Activated naive CD4-positive, alpha-beta T cell (primary cell): ENCODE measurements at places on chromosomes 2 and 18.
A peak's percentile ranks its signal among the peaks of the same experiment; 100 is the strongest.

- DNase-seq: no peak
Observed at GRCh38 chr2:48613211-48613610, 4.4 kb upstream of the GTF2A1L start.

DNA sequence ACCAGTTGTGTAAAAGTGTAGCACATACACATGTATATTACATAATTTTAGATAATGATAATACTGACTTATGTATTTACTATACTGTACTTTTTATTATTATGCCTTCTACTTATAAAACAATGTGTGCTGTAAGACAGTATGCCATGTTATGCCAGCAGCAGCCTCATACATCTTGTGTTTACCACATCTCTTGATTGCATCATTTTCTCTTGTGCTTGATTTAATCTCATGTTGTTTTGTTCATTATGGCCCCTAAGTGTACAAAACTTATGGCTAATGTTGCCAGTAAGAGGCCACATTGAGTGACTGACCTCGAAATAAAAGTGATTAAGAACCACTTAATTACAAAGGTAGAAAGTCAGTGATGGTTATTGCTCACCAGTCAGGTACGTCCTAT is 128.0 kb upstream of the SP5 start:
- DNase-seq: no peak

DNA sequence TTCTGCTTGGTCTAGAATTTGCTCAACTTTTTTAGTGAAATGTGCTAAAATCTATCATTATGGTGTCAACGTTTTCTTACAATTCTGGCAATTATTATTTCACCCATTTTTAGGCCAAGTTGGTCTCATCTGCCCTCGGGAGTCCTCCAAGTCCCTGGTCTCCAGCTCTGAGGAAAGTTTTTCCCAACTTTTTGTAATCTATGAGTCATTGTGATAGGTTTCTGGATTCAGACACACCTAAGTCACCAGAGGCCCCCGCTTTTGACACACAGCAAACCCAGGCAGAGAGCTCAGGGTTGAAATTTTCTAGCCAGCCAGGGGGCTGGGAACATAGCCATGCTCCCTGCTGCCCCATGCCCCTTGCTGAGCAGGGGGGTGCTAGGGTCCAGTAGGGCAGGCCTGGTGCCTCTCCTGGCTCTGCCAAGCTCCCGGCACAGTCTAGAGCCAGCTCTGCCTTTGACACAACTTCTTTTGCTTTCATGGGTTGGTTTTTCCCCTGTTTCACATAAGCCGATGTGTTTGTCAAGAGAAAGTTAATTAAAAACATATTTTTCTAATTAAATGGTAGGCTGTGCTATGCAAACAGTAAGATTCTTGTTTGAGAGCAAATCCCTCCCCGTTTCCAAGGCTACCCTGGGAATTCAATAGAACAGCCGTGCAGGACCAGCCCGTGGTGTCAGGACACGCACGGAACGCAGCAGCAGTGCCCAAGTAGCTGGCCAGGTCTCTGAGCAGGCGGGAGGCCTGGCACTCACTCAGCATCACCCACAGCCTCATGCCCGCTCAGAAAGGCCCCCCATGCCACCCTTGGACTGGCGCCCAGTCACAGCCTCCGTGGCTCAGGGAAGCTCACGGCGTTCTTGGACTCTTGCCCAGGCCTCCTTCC is 25.5 kb upstream of the SNED1 start:
- DNase-seq: no peak

- no peak for DNase-seq
Observed at GRCh38 chr18:7846335-7846734, 279.2 kb downstream of the PTPRM start.

- DNase-seq: no peak
Observed at GRCh38 chr2:205758051-205758450, 75.8 kb downstream of the NRP2 start.

GRCh38 chr2:133955169-133955568 is 298.7 kb upstream of the MGAT5 start:
- no peak for DNase-seq

- no peak for DNase-seq
Observed at GRCh38 chr2:58449286-58450010, 208.3 kb upstream of the FANCL start.

GRCh38 chr2:146917431-146918042 is 927.3 kb upstream of the ACVR2A start:
- DNase-seq: no peak

DNA sequence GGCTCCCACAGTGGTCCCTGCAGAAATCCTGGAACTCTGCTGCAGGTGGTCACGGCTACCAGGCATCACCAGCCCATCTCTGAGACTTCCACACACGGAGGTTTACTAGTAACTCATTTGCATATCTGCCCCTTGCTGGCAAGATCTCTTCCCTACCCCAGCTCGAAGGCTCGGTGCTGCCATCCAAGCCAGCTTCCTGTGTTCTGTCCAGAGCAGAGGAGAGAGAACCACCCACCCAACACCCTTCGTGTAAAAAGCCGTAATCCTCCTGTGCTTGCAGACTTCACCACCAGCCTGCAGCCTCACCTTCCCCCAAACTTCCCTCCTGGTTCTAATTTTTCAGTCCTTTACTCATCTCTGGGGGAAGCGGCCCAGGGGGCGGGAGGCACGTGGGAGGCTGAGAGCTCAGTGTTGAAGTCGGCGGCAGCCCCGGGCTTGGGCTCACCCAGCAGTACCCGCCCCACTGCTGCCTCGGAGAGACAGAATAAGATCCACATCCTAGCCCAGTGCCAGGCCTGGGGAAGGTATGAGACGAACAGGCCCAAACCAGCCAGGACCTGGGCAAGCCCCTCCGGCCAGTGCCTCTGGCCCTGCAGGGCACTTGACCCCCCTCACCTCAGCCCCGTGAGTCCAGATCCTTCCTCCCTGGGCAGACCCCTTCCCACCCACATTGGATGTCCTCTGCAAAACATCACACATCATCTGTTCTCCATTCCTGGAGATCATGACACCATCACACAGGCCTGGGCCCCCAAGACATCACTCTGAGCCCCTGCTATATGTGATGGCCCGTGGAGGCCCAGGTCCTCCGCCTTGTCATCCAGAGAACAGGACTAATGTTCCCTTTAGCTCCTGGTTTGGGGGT is 145.8 kb upstream of the ID2 start:
- no peak for DNase-seq

DNA sequence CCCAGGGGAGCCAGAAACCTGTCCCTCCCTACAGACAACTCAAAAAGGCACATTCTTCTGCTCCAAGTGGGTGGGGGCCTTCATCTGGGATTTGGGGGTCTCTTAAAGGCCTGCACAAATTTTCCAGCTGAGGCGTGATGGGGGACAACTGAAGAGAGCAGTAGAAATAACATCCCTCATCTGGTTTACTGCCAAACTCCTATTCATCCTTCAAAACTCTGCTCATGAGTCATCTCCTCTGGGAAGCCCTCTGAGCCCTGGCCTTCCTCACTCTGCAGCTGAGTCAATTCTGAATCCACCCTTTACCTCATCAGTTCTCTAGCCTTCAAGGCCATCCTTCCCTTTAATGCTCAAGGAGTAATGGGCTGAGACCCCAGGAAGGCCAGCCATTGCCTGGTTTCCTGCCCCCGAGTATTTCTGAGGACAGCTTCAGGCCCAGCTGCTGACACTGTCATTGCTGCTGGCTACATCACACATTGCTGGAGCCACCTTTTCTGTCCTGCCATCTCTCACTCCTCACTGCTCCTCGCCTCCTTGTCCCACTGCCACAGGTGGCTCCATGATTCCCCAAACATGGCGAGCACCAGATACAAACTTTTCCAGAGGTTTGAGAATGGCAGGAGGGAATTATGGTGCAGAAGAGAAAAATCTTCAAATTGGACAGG is 32.2 kb upstream of the GLI2 start:
- DNase-seq: no peak

DNA sequence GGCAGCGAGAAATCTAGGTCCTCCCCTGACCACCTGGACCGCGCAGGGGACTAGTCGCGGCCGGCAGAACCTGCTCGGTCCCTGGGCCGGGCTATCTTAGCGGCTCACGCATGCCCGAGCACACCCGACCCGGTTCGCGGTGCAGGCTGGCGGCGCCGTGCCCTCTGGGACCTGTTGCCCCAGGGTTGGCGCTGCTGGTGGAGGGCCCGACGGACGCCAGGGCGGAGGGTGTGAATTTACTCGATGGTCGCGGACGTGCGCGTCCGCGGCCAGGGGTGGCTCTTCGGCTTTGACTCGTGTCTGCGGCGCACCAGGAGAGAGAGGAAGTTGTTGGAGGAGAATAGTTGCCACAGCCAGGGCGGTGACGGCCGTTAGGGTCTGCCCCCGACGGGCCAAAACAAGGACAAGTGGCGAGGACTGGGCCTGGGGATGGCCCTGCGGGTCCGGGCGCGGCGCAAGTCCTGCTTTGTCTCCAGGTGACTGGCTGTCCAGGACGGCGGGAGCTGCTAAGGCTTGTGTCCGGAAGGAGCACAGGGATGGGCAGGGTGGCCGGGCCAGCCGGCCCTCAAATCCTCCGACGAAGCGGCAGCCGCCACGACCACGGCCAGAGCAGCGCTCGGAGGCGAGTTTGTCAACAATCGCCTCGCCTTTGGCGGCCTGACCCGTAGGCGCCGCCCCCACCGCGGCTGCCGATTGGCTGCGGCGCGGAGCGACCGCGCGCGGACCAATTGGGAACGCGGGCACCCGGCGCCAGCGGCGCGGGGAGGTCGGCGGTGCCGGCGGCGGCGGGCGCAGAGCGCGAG is 1.3 kb downstream of the BCL2L11 start:
- DNase-seq: peak; percentile 53

DNA sequence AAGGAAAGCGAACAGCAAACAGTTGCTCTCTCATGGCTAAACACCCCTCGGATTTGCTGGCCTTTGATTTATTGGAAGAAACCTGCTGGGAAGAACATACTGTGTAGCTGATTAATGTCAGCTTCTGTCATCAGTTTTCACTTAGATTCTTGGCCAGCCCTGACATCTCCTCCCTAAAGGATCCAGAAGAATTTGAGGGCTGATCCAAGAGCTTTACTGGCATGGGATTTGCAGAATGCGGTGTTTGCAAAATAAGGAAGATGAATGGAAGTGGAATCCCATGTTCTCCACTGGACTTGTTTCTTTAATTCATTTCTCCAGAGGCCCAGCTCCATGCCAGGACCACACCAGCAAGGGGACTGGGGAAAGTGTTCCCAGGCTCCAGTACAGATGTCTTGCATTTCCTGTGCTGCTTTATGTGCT is 80.5 kb downstream of the RDH14 start:
- DNase-seq: no peak

DNA sequence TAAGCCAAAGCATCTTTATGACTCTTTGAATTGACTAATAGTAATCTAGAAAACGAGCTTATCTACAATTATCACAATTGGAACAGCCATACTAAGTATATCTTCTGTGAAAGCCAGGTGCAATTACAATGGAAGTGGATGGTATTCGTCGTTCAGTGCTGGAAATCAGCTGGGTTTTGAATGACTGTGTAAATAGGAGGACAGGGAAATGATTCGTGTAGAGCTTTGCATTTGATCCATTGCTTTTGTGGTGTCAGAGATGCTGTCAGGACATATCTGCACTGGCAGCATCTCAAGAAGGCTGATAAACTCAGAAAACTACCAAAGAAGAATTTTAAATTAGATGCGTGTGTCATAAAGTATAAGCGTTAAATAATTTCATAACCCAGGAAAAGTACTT is 187.1 kb downstream of the ZNF407 start:
- no peak for DNase-seq

- no peak for DNase-seq
Observed at GRCh38 chr18:27581296-27581904, 396.3 kb upstream of the CHST9 start.
